ENCODE measurements at places on chromosomes 7 and 10.

DNA sequence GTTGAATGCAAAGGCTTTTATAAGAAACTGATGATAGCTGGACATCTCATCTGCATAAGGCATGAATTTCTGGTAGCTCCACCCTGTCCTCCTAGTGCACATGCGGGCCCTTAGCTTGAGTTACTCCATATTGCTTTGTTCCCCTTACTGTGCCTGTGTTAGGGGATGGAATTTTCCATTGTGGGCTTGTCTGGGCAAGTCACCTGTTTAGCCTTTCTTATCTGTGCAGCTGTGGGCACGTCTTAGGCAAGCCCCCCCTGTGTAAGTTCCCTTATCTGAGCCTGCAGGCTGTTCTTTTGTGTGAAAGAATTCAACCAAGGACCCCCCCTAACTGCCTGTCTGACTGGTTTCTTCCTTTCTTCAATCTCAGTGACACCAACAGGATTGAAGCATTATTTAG, 14.5 kb upstream of the CROT start:
- DNase-seq: no peak

DNA sequence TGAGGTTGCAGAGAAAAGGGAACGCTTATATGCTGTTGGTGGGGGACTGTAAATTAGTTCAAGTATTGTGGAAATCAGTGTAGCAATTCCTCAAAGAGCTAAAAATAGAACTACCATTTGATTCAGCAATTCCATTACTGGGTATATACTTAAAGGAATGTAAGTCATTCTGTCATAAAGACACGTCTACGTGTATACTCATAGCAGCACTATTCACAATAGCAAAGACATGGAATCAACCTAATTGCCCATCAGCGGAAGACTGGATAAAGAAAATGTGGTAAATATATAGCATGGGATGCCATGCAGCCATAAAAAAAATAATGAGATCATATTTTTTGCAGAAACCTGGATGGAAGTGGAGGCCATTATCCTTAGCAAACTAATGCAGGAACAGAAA, 100.0 kb upstream of the NPSR1 start:
- no peak for DNase-seq

- DNase-seq: no peak
Measured at GRCh38 chr10:99370993-99371392, 41.8 kb downstream of the CNNM1 start.

DNA sequence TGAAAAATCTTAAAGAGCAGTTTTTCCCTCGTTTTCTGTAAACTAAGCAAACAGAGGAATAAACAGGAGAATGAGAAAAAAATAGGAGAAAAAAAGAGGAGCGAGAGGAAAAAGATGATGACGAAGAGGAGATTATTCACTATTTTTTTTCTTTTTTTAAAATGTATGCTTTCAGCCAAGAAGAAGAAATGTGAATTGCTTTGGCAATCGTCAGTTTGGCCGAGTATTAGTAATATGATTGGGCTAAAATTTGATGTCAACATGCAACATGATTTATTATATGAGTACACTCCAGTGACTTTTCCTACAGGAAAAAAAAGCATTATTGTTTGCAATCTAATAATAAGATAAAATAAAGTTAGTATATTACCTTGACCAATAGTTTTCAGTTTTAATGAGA, 26.3 kb downstream of the VWDE start:
- no peak for DNase-seq

GRCh38 chr10:101224910-101225823, 4.1 kb downstream of the LBX1 start:
- DNase-seq: no peak

Data from NCI-H1417 treated with DMSO at 0.1 percent for 48 hours (cell line).